ENCODE measurements at places on chromosomes 2 and 18.

GRCh38 chr2:27379836-27380625 is 503 bp downstream of the ZNF513 start:
- DNase-seq = no peak

GRCh38 chr2:171159372-171160118 is 1.1 kb downstream of the TLK1 start:
- DNase-seq = peak; percentile 26

DNA sequence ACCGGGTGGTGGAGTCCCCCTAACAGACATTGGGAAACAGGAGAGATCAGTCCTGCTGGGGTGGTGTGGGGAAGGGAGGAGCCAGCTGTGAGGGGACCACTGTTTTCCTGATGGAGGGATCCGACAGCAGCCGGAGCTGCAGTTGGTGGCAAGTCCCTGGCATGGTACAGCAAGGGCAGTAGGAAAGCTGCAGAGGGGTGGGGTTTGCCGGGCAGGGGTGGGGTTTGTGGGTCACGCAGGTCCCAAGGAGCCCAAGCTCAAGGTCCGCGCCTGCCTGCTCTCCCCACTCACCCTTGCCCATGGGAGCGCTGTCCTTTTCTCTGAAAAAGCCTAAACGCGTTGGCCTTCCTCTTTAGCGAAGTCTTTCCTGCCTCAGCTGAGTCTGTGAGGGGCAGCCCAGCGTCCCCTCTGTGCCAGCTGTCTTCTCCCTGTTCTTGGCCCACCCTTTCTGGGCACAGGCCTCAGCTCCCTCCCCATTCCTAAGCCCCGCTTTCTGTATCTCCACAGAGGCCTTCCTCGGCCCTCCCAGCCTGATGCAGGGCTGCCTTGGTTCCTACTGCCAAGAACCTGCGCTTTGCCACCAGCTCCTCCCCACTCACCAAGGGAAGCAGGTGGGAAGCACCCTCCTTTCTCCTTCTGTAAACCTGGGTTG is 29.3 kb upstream of the INHBB start:
- no peak for DNase-seq

- no peak for DNase-seq
Measured at GRCh38 chr2:102116630-102117471, 25.7 kb upstream of the IL1R1 start.

DNA sequence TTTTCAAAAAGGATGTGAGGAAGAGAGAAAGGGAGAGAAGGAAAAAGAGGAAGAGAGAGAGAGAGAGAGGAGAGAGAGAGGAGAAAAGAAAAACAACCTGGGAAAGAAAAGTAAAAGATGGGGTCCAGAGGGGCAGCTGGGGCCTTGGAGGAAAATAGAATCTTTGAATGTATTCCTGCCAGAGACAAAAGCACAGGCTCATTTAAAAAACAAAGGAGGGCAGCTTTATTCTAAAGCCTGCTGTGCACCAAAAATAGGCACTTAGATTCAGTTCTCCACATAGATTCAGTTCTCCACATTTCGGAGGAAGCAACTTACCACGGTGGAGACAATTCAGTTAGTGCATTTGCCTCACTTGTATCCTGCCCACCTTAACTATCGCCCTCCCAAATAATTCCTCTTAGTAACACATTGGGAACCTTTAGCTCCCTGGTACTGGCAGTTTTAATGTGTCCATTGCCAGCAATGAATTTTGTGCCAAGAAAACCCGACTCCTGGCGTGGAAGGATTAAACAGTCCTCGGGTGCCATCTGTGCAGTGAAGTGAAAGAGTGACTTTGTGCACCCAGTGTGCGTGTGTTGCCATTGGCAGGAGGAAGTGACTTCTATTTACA is 71.3 kb downstream of the DPP4 start:
- DNase-seq = no peak

GRCh38 chr2:37529830-37530415 is 141.5 kb downstream of the CDC42EP3 start:
- no peak for DNase-seq

GRCh38 chr2:173299764-173300163 is 54.9 kb upstream of the CDCA7 start:
- DNase-seq = no peak

- peak; percentile 20 for DNase-seq
Measured at GRCh38 chr2:98822301-98823164, 91.6 kb upstream of the MGAT4A start.

DNA sequence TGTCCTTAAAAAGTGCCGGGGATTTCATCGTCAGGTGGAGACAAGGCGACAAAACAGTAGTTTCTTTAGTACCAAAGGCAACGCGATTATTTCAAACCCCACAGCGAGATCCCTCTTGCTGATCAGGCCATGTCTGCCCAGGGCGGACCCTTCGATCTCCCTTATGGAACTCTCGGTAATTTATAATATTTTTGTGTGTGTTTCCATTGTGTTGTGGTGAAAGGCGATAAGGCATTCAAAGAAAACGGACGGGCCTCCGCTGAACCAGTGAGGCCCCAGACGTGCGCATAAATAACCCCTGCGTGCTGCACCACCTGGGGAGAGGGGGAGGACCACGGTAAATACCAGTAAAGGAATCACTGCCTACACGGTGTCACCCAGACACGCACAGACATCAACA is 1.4 kb upstream of the GAD1 start:
- no peak for DNase-seq

- DNase-seq = no peak
Measured at GRCh38 chr2:161814008-161814660, 189.9 kb downstream of the SLC4A10 start.

- no peak for DNase-seq
Measured at GRCh38 chr2:10772201-10772867, 40.3 kb downstream of the PDIA6 start.

DNA sequence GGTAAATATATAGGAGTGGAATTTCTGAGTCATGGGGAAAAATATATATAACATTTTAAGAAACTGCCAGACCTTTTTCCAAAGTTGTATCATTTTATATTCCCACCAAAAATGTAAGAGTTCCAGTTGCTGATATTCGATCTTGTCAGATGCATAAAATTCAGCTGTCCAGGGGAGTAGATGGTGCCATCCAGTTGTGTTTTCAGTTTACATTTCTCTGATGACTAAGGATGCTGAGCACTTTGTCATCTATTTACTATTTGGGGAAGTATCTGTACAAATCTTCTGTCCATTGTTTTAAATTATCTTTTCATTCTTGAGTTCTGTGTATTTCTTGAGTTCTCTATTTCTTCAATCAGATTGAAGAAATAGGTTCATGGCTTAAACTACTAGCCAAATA is 126.1 kb downstream of the RTN4 start:
- no peak for DNase-seq

GRCh38 chr2:18971628-18972027 is 382.3 kb upstream of the NT5C1B start:
- no peak for DNase-seq

GRCh38 chr18:74775239-74775638 is 177.6 kb downstream of the ZNF407 start:
- no peak for DNase-seq
